ENCODE measurements at places on chromosomes 5 and 9.

DNA sequence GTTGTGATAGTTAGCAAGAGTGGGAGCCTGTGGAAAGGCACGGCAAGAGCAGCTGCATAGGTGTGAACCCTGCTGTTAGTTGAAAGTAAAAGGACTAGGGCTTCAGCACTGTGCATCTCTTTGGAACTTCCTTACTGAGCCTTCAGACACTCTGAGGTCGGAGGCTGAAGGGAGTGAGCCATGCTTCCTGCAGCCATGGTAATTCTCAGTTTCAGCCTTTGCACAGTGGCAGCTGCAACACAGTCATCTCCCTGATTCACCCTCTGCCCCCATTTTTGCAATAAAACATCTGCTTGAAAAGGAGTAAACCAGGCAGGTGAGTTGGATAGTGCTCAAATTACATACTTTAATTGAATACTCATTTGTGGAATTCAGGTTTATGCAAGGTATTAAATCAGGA, 6.5 kb upstream of the TLE4 start:
- DNase-seq: no peak

- DNase-seq: no peak
Measured at GRCh38 chr5:38450627-38451026, 105.8 kb downstream of the LIFR start.

DNA sequence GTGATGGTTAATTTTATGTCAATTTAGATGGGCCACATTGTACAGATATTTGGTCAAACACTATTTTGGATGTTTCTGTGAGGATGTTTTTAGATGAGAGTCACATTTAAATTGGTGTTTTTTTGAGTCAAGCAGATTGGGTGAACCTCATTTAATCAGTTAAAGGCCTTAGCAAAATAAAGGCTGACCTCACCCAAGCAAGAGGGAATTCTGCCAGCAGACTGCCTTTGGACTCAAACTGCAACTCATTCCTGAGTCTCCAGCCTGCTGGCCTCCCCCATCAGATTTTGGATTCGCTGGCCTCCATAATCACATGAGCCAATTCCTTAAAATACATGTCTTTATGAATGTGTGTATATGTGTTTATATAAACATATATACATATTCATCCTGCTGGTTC, 282.7 kb upstream of the POU5F2 start:
- no peak for DNase-seq

- DNase-seq: no peak
Measured at GRCh38 chr5:95959051-95959887, 2.4 kb downstream of the ELL2 start.

- DNase-seq: no peak
Measured at GRCh38 chr9:22649384-22649783, 202.8 kb downstream of the DMRTA1 start.

DNA sequence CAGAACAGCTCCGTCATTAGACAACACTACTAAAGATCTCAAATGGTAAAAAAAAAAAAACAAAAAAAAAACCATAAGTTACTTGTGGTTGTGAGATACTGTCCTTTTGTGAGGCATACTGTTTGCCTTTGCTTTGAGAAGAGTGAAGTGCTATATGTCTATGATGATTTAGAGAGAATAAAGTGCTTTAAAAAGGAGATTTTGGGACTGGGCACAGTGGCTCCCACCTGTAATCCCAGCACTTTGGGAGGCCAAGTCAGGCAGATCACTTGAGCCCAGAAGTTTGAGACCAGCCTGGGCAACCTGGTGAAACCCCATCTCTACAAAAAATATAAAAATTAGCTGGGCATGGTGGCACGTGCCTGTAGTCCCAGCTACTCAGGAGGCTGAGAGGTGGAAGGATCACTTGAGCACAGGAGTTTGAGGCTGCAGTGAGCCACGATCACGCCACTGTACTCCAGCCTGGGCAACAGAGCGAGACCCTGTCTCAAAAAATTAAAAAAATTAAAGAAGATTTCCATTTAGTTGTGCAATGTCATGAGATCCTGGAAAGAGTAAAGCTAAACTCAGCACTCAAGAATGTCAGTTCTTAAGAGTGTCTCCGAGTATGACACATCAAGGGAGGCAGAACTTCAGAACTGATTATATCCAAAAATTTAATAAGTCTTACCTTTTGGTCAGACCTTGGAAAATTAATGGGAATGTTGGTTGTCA, 87.3 kb downstream of the PRDM6 start:
- no peak for DNase-seq

DNA sequence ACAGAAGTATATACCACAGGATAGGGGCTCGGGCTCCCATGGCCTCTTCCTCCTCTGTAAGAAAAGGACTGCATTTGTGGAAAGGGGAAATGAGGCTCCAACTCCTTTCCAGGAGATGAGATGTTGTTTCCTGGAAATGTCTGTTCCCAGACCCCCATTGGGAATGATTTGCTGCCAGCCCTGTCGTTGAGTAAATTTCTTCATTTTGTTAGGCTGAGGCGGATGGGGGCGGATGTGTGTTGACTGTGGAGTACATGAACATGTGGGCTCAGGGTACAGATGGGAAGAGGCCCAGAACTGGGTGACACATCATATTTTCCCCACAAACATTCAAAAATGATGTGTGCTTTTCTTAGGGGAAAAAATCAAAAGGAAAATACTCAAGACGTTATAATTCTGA, 28.8 kb upstream of the TNFAIP8 start:
- no peak for DNase-seq

- no peak for DNase-seq
Measured at GRCh38 chr5:135010502-135011354, 23.3 kb downstream of the PITX1 start.

DNA sequence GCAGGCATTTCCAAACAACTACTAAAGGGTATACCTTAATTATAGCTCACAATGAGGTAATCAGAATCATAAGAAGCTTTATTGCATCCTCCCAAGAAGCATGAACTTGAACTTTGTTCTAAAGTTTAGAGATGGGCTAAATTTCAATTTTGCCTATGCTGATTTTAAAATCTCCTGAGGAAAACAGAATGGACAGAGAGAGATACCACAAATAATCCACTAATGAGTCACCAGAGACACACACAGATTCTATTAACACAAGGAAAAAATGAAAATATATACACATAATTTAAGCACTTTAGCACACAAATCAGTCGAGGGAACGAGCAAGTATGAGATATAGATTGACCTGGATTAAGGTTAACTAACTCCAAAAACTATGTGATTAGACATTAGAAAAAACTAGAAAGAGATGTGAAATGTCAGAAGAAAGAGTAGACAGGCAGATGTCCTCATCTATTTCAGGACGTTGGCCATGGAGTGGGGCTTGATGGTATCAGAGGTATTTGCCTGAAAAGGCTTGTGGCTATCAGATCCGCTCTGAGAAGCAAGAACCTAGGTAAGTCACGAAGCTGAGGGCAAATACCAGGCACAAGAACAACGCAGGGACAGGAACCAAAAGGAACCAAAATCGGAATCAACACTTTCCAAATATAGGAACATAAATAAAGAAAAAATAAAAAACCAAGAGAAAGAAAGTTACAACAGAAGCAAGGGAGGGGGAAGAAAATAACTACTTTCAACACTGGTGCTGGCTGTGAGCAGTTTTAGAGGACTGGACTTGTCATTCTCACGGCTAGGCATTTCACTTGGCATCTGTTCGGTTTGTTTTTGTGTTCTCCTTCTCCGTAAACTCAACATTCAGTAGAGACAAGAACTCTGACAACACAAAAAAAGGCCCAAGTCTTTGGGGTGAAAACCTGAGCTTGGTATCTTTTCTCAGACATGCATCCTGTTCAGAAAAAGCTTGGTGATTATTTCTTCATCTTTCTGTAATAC, 294.6 kb upstream of the PUM3 start:
- DNase-seq: no peak

DNA sequence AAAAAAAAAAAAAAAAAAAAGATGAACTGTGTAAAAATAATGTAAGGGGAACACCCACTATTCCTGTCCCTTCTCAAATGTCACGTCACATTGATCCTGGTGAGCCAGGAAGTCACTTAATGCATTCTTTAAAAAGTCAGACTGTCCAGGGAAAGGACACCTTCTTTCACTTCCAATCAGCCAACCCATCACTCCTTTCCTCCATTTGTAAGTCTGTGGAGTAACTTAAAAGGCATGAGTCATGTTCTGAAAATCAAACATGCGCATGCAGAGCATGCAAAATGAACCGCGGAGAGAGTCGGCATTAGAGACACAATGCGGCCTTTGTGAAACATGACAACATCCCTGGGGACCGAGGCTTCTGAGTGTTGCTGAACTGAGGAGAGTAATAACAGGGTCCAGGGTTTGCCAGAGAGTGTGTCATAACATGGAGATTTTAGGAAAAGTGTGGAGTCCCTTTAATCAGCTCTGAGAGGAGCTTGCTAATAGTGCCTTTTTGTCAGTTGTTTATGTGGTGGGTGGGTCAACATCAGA, 77.6 kb upstream of the SEMA6A start:
- peak; percentile 83 for DNase-seq

DNA sequence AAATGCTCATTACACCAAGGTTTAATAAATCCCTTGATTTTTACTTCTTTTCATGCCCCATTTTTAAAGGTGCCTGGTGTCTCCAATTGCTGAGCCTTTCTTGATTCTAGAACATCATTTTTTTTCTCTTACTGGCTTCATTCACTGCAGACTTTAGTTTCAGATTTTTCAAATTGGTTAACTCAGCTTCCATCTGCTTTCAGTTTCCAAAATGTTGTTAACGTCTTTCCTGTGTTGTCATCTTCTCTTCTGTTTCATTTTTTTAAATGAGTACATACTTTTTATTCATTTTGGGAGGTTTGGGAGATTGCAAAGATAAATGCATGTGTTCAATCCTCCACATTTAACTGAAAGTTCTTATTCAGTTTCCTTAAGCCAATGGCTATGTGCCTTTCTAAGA, 126.4 kb upstream of the CCNG1 start:
- no peak for DNase-seq

GRCh38 chr5:174436750-174437149, 287.6 kb upstream of the MSX2 start:
- DNase-seq: no peak

DNA sequence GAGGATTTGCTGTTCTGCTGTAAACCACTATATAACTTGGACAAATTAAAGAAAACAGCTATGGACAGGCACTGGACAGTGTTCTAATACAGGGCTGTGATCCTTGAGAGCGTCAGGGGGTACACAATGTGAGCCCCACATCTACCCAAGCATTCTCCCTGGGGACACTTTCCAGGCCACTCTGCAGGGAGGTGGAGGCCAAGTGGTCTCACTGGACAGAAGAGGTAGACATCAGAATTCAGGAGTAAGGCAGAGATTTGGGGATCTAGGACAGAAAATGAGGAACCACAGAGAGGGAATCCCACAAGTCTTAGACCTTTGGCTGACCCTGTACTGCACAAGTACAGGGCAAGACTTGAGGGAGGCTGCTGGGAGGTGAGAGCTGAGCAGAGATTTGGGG, 3.8 kb upstream of the IGFBPL1 start:
- DNase-seq: no peak

DNA sequence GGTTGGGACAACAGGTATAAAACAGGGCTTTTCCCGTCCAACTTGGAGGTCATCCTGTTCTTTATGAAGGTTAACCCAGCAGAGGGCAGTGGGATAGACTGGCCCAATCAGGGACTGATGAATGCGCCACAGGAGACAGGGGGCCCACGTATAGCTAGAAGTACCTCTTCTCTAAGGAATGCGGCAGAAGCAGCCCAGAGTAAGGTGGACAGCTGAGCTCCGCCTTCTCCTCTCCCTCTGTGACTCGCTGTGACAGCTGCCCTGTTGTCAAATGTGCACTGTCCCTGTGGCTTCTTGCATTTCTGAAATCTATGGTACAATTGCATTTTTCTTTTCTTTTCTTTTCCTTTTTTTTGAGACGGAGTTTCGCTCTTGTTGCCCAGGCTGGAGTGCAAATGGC, 306.6 kb downstream of the FBXL7 start:
- no peak for DNase-seq

- no peak for DNase-seq
Measured at GRCh38 chr9:133137451-133138231, 16.6 kb upstream of the RALGDS start.

DNA sequence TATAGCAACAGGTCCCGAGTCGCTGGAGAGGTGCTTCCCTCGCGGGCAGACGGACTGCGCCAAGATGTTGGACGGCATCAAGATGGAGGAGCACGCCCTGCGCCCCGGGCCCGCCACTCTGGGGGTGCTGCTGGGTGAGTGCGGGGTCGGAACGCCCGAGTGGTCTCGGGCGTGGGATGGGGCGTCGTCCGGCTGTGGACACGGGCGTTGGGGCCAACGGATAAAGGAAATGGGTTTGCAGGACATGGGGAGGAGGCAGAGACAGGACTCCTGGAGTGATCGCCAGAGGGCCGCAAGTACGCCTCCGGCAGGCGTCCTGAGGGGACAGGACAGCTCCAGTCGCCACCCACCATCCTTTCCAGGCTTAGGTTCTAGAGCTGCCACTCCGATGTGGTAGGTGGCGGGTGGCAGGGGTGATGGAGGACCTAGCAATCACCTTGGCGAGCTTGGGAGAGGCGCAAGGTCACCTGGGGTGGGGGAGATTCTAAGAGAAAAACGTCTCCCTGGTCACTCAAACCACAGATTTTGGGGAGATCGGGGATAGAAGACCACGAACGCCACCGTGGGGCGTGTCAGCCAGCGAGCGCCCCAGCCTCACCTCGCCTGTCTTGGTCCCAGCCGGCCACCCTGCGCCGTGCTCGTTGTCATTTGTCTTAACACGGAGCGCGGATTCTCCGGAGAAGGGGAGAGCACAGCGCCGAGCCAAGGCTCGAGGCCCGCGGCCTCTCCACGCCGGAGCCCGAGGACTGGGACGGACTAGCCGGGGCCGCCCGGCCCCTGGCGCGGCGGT, 922 bp downstream of the LMX1B start:
- DNase-seq: no peak

- no peak for DNase-seq
Measured at GRCh38 chr5:88188458-88189132, 80.0 kb downstream of the TMEM161B start.

DNA sequence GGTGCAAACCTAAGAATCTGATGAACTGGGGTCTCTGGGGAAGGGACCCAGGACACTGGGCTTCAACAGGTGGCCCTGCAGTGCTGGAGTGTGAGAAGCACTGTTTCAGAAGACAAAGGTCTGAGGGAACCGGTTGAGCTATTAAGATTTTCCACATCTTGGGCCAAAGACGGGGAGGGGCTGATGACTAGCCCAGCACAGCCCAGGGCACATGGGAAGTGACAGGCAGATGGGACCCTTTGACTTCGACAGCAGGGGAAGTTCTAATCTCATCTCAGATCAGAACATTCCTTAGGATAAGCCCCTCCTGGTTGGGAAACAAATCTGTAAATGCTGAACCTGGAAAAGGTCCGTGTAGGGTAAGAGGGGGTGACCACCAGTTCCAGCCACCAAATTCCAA, 67.4 kb downstream of the RAPGEF1 start:
- DNase-seq: no peak

DNA sequence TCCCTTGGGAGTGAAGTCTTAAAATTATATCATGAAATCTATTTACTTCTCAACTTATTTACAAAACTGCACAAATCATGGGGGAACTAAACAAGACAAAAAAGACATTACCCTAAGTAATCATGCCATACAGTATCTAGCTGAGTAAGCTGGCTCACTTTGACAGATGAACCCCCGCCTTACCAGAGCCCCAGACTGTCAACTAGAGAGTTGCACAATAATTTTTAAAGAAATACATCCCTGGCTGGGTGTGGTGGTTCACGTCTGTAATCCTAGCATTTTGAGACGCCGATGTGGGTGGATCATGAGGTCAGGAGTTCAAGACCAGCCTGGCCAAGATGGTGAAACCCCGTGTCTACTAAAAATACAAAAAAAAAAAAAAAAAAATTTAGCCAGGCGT, 62.3 kb downstream of the LPAR1 start:
- DNase-seq: no peak

All from Right ventricle myocardium inferior (tissue), 1 donor.